ENCODE measurements at places on chromosomes 1 and 21. TPM values are rescaled to one million over a fixed set of nuclear protein-coding genes. Genes with fewer than 3 reads are reported as not detected.

Gene SHISAL2A
- total RNA-seq: 0.27 TPM

DNA sequence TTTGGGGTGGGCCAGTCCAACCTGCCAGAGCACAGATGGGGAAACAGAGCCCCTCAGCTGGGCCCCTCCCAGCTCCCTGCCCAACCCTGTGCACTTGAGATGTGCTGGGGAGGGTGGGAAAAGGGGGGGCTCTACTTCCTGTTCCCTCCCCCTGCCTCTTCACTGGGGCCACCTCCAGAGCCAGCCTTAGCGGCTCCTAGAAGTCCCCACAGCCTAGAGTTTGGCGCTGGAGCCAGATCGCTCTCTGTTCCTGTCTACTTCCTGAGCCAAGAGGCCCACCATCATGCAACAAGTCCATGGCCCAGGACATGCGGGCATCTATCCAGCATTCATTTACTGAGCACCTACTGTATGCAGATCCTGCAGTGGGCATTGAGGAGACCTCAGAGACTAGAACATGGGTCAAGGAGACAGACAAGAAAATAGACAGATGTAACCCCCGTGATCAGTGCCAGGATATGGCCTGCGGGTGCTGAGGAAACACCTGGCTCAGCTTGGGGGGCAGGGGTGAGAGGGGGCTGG is 144.1 kb downstream of the SYF2 start:
- no peak for DNase-seq

GRCh38 chr1:44970317-44970716 is 16.1 kb downstream of the EIF2B3 start:
- no peak for DNase-seq

Gene NUP133
- 50.4 TPM for total RNA-seq

- DNase-seq: no peak
Observed at GRCh38 chr1:233387585-233387984, 60.1 kb downstream of the MAP3K21 start.

DNA sequence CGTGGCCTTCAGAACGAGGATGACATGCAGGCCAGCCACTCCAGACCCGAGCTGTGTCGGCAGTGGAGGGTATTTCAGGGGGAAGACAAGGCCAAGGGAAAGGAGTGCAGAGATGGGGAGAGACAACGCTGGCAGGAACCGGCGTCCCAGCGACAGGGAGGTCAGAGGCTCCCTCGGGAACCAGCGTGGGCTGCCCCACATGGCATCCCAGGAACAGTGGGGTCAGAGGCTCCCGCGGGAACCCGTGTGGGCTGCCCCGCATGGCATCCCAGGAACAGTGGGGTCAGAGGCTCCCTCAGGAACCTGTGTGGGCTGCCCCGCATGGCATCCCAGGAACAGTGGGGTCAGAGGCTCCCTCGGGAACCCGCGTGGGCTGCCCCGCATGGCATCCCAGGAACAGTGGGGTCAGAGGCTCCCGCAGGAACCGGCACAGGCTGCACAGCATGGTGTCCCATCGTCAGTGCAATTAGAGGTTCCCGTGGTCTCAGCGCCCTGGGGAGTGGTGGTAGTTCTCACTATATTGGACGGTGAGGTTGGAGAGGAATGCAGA is 43.0 kb downstream of the SLC19A1 start:
- DNase-seq: no peak
